ENCODE measurements at places on chromosomes 3 and 15.

DNA sequence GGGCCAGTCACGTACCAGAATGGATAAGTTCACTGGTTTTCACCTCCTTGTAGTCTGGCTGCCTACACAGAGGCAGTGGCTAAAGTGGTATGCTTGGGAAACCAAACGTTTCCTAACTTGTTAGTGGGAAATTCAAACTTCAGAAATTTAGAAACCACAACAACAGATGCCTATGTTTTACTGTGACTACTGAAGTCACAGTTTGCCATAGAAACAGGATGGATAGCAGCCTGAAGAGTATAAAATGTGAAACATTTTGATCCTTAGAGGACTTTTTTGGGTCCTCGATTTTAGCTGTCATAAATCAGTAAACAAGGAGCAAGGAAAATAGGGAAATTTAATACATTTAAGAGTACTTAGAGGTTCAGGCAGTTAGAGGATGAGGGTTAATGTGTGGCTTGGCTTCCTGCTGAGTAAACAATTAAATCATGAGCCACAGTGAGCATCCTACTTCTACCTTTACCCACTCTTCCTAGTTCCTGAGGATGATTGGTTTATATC lies 48.6 kb downstream of the CMSS1 start:
- DNase-seq, result no peak

DNA sequence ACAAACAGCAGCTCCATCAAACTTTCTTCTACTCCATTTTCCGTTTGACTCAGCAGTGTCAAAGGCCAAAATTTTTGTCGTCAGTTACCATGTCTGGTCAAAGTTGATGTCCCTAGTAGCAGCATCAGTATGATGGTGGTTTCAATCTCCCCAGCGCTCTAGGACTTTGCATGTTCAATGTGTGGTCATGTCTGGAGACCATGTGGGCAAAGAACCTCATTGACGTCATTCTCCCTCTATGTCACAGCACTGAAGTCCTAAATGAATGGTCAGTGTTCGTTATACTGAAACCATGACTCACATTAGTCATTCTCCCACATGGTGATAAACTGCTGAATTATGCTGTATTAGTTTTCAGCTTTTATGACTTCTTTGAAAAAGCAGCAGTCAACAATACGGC lies 23.2 kb downstream of the SHC4 start:
- no peak for DNase-seq

DNA sequence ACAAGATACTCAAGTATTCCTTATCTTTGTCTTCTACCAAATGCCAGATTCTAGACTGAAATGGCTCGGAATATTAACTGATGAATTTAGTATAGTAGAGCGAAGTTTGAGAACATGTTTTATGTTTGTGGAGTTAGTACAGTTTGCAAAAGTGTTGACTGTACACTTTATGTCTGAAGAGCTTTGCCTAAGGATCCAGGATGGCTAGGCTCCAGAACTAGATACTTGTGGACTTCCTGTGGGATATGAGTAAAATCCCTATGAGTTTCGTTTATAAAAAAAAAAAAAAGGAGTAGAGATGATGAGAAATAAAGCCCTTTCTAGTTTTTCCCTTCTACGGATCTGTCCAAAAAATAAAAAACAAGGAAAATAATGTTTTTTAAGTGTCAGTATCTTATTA lies 96.7 kb downstream of the TP63 start:
- no peak for DNase-seq

- DNase-seq, result no peak
Observed at GRCh38 chr3:13235079-13235478, 161.8 kb upstream of the IQSEC1 start.

GRCh38 chr3:44939581-44940036 lies 36.4 kb downstream of the ZDHHC3 start:
- no peak for DNase-seq

- peak; percentile 24 for DNase-seq
Observed at GRCh38 chr15:101143321-101143720, 108.5 kb downstream of the CHSY1 start.
